ENCODE measurements at places on chromosomes 12 and 14.

DNA sequence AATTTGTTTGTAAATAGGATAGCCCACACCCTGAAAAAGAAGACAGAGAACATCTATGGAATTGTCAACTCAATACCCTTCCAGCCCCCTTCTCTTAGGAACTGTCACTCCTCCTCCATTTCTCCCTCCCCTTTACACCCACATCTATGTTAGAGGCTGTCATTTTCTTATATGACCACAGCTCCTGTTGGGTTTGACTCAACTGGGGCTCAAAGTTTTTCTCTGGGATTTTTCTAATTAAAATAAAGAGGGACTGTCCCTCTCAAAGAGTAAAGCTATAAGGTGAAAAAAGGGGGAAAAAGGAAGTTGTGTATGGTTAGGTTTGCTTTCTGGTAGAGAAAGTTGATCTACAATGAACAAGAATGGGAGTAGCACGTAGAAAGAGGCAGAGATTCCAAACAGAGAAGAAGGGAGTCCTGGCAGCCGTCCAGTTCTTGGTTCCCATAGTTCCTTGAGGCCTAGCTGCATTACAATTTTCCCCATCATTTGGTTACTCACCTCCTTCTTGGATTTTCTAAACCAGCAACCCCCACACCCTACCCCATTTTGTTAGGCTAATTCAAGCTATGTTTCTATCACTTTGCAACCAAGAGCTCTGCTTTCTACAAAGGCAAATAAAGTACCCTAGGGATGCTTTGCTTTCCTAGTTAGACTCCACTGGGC, 44.3 kb upstream of the STK38L start:
- DNase-seq = no peak

- peak; percentile 81 for DNase-seq
These were observed 1.5 kb downstream of the WNK1 start for GRCh38 chr12:753611-754472.

GRCh38 chr12:75818863-75819262, 212.7 kb downstream of the PHLDA1 start:
- DNase-seq = no peak

DNA sequence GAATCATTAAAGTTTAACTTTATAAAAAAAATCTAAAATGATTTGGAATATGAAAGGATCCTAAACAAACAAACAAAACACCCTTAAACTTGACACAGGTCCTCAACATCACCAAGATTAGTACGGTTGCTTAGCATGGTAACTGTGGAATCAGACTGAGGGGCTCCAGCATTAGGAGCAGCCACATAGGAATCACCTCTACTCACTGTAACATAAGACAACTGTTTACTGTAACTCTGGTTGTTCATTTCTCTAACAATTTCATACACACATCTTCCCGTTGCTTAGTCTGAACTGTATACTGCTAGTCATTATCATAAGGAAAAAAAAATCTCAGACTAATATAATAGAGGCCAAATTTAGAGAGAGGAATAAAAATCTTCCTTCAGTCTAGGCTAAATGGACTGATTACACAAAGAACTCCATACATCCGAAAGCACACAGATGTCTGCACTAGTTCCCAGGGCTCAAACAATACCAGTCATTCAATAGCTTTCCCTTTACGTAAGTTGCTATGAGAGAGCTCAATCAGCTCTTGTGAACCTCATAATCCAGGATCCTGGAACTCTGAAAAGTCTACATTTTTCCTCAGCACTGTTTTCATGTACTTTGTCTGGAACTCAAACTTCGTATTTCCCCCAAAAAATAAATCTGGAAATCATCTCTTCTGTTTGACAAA, 26.0 kb downstream of the LRP6 start:
- no peak for DNase-seq

DNA sequence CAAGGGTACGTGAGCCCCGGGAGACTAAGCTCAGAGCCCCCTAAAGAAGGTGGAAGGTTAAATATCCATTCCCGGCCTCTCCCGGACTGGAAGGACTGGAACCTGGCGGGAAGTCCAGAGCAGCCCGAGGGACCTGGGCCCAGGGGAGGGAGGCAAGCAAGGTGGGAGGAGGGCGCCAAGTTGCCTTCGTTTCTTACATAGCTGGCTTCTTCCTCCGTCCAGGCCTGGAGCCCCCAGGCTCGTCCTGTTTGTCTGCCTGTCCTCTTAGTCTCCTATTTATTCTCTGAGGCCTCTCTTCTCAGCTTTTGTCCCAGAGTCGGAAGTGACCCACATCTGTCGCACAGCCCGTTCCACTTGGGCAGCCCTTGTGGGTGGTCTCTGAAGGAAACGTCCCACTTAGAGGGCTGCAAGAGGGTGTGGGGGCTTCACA, 745 bp downstream of the PCK2 start:
- no peak for DNase-seq

GRCh38 chr14:99260587-99261551, 11.1 kb downstream of the BCL11B start:
- DNase-seq = no peak

DNA sequence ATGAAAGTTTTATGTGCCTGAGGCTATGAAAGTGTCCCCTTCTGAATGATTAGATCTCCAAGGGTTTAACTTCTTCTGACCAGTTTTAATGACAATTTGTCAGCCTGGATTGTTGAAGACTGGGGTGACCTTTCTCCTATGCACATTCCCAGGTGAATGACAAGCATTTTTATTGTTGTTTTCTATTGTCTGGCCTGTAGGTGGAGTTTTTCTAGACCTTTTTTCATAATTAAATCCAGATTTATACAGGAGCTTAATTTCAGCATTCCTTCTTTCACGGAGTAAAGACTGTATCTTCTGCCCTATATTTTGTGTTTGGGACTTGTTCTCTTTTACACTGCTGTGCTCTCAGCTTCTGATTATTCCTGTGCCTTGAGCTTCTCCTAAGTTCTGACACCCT, 125.0 kb upstream of the FAR2 start:
- DNase-seq = no peak

DNA sequence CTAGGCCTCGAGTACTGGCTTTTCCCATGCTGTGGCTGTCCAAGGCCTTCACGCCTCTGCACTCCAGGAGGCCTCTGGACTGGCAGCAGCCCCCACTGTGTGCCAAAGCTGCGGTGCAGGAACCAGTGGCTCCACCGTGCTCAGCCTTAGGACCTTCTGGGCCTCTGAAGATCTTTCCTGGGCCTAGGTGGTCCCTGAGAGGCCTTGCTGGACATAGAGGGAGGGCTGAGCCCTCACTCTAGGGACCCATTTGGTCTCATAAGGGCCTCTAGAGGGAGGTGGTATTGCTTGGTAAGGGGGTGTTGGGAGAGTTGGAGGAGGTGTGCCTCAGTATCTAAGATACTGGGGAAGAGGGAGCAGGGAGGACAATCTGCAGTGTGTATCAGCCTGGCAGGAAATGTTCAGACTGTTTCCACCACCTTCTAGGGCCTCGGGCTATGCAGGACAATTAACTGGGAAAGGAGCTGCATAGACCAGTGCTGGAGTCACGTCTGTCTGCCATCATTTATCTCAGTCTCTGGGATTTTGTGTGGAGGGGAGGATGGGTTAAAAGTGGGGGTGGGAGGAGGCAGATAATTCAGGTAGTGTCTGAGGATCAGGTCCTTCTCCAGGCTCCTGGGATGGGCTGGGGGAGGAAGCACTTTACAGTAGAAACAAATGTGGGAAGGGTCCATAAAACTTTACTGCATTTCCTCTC, 2.9 kb downstream of the HOXC5 start:
- no peak for DNase-seq

- DNase-seq = no peak
These were observed 11.9 kb upstream of the ANO2 start for GRCh38 chr12:5956987-5957386.

DNA sequence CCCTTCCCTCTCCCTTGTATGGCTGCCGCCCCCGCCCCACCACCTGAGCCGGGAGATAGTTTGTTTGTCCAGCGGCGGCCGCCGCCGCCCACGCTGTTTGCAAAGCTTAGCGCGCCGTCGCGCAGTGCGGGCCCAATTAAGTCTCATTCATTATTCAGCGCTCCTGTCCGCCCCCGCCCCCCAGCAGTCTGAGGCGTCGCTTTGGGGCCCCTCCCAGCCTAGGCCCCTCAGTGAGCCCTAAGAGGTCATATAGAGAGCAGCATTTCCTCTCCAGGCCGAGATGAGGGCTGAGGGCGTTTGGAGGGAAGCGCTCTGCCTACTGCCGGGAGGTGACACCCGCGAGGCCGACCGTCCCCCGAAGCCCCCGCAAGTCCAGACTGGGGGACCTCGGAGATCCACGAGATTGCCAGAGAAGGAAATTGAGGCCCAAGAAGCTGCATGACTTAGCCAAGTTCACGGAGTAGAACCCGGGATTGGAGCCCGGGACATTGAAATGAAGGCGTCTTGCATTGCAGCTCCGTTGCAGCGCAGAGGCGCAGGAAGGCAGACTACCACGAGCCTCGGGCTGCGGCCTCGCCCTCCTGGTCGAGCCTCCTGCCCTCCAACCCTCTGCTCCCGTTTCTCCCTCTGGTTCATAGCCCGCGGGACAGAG, at the start of gene DNAJC22:
Gene DNAJC22, plus strand, starts transcription at position 230 of the 652 bp plus-strand sequence. CDS start 1,985 bp downstream, outside the sequence.
- no peak for DNase-seq

DNA sequence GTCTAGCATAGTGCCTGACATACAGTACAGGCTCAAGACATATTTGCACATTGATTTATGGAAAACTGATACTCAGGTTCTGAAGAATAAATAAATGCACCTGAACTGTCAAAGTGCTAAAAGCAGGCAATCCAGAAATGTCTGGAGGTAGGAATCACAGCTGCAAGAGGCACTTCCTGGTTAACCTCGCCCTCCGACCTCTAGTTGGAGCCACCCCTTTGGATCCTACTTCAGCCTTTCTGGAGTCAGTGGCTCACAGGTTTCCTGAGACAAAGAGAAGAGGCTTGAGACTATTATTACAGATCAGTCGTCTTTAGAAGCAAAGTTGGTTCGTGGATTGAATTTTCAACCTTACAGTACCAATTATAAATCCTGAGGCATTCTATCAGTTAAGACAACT, 13.0 kb downstream of the TCP11L2 start:
- DNase-seq = no peak

DNA sequence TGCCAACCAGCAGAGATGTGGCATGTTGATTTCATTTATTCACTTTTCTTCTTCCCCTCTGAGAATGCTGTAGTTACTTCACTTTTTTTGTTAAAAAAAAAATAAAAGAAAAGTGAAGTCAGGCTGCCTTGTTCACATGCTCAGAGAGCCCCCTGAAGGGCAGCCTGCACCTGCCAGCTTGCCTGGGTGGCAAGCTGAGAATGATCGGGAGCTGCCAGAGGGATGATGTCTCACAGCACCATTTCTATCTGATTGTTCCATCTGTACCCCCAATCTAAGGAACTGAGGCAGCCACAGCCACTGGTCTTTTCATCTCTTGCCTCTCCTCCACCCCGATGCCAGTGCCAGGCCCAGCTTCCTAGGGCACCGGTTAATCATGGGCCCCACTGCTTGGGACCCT, 118.2 kb downstream of the TSPAN9 start:
- no peak for DNase-seq
